ENCODE measurements at places on chromosomes 7 and 10.

- no peak for DNase-seq
Measured at GRCh38 chr7:151143261-151144015, 24.1 kb downstream of the GBX1 start.

GRCh38 chr10:114719311-114719710 lies 61.2 kb upstream of the ABLIM1 start:
- no peak for DNase-seq

GRCh38 chr7:147547252-147547897 lies 1043.2 kb upstream of the C7orf33 start:
- peak; percentile 41 for DNase-seq

DNA sequence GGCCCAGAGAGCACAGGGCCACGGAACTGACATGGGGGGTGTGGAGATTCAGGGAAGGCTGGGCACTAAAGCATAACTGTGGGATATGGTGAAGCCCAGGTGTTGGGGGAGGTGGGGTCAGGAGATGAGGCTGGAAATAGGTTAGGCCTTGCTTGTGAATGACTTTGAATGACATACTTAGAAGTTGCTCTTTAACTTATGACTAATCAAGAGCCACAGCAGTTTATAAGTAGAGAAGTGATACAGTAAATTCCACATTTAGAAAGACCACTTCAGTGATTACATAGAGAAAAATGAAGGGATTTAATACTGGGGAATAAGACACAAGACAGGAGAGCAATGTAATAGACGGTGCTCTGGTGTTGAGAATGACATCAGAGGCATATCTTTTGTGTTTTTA lies 120.8 kb upstream of the SEC61G start:
- DNase-seq, result no peak

- no peak for DNase-seq
Measured at GRCh38 chr10:3471472-3471871, 298.9 kb upstream of the PITRM1 start.

DNA sequence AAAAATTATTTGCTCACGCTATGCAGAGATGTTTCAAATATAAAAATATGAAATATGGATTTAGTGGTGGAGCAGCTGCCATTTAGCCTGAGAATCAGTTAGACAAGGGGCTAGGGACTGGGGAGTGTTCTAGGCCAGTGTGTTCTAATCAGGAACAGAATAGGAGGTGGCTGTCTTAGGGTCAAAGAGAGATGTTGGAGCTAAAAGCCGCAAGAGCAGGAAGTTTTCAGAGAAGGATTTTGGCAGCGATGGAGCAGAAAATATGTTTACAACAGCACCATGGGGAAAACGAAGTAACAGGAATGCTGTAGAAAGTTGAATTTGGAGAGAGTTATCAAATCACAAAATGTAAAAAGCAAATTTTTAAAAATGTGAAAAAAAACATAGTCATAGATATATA lies 314.0 kb upstream of the SEMA3A start:
- no peak for DNase-seq

DNA sequence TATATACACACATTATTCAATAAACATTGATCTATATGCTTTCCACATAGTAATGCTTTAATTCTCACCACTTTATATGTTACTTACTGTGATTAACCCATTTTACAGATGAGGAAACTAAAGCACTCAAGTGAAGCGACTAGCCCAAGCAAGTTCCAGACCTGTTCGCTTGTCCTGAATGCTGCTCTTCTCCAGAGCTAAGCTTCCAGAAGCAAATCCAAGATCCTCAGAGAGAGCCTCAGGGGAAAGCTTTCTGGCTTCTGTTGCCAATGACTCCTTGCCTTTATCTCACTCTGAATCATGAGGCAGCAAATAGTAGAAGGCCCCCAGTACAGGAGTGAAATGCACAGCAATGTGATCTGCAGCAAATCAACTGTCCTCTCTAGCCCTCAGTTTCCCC lies 32.2 kb downstream of the XPNPEP1 start:
- DNase-seq, result no peak

DNA sequence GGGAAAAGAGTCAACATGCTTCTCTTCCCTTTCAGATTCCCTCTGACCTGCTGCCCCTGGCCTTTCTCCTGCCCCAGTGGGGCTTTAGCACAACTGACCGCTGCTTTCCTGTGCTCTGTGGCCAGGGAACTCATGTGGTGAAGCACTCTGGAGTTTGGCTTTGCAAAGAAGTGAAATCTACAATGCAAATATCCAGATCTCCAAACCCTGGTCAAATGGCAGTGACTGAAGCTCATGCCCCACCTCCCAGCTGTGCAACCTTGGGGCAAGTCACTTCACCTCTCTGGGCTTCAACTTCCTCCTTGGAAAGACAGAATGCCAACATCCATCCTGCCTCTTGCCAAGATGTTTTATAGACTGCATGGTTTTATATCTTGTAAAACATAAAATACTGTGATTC lies 157.8 kb downstream of the NEURL1 start:
- no peak for DNase-seq

DNA sequence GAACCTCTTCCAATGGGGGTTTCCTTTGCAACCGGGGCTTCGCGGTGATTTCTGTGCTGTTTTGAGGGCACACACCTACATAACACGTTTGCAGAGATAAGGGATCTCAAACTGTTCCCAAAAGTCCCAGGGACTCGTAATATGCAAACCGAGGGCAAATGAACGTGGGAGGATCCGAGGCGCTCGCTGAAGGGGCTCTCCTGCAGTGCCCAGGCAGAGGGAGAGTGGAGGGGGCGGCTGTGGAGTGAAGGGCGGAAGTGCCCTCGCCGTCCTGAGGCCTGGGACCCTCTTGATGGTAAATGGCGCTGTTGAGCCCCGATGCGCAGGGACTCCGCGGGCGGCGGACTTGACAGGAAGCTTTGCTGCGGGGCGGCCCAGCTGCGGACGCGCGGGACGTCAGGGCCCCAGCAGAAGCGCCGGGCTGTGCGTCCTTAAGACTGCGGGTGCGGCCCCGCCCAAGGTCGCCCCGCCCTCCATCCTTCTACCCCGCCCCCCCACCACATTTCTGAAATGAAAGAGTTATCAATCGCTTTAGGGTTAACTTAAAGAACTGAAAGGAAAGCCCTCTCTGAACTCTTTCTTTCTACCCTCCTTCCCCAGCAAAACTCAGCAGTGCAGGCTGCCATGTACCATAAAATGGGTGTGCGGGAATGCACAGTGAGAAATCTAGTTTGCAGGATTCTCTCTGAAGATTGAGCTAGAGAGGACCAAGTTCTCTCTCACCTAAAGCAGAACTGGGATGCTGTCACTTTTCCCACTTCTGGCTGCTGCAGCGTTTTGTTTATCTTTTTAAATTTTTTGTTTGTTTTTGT lies 151.8 kb upstream of the YAE1 start:
- DNase-seq, result peak; percentile 60

GRCh38 chr10:118844731-118845521 lies 90.2 kb upstream of the CACUL1 start:
- no peak for DNase-seq

DNA sequence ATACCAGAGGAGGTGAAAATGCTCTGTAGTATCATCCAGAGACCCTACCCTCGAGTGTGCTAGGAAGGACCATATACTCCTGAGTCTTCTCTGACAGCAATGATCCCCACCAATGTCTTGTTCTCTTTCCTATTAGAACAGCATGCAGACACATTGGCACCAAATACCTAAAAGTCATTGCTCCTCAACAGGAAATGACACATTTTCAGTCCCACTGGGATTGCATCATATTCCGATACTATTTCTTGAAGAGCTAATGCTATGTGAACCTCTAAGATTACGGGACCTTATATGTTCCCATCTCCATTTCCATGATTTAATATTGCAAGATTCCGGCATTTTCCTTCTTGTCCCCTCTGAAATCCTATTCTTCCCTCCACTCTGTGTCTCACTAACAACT lies 177.4 kb downstream of the NRP1 start:
- DNase-seq, result no peak
